Calu3 (cell line): ENCODE measurements at places on chromosomes 16 and 17.

- DNase-seq = peak; percentile 36
These were observed 35.1 kb downstream of the MFSD11 start for GRCh38 chr17:76772842-76773525.

- DNase-seq = no peak
These were observed 26.5 kb upstream of the PPM1D start for GRCh38 chr17:60573236-60574051.

- DNase-seq = no peak
These were observed 148.3 kb downstream of the CDH8 start for GRCh38 chr16:61887903-61888302.

DNA sequence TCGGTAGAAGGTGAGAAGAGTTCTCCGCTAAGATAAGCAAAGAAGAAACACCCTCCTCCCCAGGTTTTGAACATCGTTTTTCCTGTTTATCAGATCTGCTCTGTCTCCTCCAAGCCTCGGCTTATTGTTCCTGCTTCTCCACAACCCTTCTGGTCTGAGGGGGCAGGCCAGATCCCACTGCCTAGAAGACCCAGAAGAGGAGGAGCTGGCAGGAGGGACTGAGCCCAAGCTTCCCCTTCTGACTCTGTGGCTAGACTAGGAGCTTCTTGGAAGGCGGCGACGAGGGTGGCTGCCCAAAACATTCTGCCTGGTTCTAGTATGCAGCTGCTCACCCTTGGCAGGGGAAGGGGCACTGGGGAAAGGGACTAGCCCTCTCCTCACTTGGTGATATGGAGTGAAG lies 5.2 kb upstream of the HOXB5 start:
- DNase-seq = no peak

DNA sequence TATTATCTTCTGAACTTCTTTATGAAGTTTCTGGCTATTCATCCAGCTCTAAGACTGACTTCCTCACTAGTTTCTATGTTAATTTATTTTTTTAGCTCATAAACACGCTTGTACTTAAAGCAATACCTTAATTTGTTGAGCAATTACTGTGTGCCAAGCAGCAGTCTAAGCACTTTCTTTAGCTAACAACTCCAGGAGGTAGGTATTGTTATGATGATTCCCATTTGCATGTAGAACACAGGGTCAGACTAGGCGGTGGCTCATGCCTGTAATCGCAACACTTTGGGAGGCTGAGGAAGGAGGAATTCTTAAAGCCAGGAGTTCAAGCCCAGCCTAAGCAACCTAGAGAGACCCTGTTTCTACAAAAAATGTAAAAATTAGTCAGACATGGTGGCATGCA lies 19.8 kb downstream of the DNAH3 start:
- no peak for DNase-seq

DNA sequence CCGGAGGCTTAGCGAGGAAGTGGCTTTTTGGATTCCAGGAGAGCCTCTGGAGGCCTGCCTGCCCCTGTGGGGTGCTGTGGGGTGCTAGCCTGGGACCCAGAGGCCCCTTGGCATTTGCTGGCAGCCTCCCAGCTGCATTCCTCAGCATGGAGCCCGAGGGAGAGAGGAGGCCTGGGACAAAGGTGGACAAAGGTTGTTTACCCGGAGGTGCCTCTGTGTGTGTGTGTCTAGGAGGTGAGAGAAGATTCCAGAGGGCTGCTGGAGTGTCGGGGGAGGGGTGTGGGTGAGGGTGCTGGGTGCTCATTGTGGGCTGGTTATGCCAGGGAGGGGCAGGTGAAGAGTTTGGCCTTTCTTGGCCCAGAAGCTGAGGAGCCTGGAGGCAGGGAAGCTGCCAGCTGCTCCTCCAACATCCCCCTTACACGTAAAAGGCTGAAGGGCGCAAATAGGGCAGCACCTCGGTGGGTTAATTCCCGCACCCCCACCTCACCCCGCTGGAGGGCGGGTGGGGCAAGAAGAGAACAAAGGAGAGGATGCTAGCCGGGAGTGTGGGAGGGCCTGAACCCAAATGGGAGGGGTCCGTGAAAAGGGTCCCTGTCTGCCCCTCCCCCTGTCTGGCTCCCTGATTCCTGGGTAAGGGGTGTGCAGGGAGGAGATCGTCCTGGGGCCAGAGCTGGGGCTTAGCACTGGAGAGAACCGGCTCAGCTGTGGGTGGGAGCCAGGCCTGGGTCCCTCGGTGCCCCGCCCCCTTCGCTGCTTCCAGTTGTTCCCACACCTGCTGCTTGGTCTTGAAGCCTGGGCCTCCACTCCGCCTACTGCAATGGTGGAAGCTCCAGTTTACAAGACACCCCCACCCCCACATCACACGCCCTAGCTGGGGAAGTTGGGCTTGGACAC lies 9.9 kb downstream of the HEXIM2 start:
- peak; percentile 89 for DNase-seq

GRCh38 chr16:58508671-58509251 lies 6.6 kb upstream of the SETD6 start:
- DNase-seq = no peak

DNA sequence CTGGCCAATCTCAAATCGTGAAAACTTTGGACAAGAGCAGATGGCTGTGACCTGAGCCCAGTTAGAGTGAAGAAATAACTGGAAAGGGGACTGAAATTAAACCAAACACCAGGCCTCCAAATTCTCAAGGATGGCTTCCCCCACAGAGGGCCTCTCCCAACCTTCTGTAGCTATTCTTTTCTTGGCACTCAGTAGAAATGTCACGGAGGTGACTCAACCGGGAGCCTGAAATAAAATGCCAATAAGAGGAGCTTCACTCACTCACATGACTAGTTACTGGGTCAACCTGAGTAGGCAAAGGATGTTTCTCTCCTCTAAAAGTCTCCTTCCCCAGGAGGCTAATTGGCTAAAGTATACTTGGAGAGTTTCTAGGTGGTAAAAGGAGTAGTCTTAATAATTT lies 230.7 kb downstream of the MAF start:
- no peak for DNase-seq

GRCh38 chr17:17796787-17797061 lies 40.1 kb downstream of the SREBF1 start:
- no peak for DNase-seq

DNA sequence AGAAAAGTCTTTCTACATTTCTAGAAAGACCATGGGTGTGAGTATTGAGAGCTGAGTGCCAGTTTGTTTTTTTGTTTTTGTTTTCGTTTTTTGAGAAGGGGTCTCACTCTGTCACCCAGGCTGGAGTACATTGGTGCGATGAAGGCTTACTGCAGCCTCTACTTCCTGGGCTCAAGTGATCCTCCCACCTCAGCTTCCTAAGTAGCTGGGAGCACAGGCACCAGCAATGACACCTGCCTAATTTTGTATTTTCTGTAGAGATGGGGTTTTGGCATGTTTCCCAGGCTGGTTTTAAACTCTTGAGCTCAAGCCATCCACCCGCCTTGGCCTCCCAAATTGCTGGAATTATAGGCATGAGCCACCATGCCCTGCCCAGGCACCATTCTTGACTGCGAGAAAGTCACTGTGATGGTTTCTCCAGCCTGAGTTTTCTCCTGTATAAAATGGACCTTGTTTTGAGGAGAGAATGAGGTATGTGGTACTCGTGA lies 673.8 kb downstream of the MAF start:
- DNase-seq = no peak

DNA sequence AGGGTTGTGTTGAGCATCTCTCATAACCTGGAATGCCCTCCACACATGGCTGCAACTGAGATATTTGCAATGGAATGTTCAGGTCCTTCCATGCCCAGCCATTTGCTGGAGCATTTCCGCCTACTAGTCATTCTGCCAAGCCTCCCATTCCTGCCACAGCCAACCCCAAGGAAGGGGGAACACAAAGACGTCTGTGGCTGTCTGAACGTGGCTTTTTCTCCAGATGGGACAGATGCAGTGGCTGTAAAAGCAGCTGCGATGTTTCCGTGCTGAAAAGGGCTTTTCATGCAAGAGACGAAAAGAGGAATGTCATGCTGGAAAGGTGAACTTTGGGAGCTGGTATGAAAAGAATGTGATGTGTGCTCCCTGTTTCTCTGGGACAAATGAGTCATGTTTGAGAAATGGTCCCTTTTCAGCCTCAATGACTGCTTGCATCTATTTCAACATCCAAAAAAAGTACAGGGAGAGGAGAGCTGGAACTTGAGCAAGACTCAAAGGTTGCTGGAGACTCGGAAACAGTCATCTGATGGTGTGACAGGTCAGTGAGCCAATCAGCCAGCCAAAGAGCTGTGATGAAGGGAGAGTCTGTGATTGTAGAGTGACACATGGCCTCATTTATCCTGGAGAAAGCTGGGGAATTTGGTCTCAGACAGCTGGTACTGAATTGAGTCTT lies 208.9 kb downstream of the SHISA9 start:
- no peak for DNase-seq

- no peak for DNase-seq
These were observed 215.6 kb downstream of the GRIN2A start for GRCh38 chr16:9966569-9967157.

DNA sequence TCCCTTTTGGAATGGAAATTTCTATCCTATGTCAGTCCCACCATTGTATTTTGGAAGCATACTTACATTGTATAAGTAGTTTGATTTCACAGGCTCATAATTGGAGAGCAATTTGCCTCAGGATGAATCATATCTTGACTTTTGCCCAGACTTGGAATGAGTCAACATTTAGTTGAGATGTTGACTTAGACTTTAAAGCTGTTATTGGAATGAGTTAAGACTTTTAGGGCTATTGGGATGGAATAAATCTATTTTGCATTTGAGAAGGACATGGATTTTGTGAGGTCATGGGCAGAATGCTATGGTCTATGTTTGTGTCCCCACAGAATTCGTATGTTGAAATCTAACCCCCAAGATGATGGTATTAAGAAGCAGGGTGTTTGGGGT lies 12.2 kb upstream of the ZNF594 start:
- no peak for DNase-seq

DNA sequence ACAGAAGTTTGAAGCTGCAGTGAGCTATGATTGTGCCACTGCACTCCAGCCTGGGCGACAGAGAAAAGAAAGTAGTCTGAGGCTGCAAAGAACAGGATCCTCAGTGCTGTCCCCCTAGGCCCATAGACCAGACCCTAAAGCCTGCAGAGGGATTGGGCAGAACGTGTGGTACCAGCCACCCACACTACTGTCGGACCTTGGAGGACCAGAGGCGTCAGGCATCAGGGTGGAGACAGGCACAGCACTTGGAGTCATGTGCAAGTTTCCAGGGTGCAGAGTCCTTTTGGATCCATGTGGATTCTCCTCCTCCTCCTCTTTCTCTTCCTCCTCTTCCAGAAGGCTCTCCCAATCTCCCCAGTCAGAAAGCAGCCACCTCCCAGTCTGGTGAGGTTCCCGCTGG lies 2.2 kb downstream of the SDR42E2 start:
- no peak for DNase-seq

DNA sequence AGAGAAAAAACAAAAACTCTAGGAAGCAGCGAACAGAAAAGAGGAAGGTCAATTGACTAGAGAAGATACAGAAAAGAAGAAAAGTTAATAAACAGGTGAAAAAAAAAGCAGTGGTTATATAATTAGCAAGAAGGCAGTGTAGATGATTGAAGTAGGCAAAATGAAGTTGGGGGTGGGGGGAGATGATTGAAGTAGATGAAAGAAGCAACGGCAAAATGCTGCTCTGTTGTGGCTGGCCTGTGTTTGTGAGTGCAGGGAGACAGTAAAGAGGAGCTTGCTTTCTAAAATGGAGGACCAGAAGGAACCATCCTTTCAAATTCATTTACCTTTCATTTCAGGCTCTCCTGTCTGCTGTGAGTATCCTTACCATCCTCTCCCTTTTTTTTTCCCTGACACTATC lies 3.6 kb downstream of the EVI2B start:
- DNase-seq = no peak

GRCh38 chr16:79132701-79133100 lies 467.8 kb downstream of the MAF start:
- no peak for DNase-seq

DNA sequence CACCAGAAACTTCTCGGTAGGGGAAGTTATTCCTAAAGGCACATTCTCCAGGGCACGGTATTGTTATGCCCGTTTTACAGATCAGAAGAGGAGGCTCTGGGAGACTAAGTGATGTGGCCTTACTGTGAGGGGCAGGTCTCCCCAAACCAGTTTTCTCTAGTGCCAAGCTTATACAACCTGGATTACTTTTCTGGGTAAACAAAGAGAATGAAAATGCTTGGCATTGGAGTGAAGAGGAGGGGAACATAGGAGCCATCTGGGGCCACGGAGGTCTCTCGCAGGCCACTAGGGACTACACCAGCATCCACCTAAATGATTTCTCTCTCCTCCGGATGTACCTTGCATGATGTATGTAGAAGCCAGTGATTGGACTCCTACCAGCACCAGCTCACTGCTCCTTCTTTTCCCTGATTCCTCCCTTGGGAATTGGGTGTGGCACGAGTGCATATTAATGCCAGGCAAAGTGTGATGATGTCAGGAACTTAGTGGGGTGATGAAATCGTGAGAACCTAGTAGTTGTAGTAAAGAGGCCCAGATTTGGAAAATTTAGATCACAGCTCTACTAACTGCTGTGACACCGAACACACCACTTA lies 674 bp downstream of the TOM1L1 start:
- DNase-seq = peak; percentile 2

- DNase-seq = no peak
These were observed 996 bp upstream of the KCNJ12 start for GRCh38 chr17:21375162-21375560.

DNA sequence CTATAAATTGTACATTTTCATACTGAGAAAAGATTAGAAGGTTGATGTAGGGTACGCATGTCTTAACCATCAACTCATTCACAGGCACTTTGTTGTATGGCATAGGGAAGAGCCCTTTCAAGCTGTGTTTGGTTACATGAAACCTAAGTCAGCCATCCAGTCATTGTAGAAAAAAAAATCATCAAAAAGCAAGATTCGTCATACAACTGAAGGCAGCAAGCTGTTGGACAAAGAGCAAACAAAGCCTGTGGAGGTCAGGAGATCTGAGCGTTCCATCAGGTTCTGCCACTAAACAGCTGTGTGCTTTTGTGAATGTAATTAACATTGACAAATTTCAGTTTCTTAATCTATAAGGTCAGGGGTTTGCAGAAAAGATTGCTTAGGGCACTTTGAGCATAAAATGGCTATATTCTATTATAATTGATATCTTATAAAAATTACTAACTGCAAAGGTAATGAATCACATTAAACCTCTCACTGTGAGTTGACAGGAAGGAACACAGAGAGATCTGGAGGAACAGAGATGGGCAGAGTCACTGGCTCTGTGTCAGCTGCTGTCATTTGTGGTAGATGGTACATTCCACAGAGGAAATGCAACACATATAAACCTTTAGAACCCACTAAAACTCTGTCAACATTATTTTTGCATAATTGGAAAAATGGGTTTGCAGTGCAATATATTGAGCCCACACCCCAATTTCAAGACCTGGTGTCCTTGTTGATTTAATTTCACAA lies 66.3 kb upstream of the MYOCD start:
- DNase-seq = no peak

DNA sequence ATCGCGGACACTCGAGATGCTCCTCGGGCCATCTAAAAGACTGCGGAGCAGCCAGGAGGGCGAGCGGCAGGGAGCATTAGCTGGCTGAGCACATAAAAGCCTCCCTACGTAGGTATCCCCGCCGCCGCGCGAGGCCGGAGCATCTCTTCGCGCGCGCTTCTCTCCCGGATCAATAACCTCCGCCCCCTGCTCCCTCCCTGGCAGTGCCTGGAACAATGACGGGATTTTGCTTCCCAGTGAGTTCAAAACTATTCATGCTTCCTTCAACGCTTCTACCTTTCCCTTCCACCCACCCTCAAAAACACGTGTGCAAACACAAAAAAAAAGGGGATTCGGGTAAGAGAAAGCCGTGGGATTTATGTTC lies 984 bp downstream of the CENPV start:
- DNase-seq = peak; percentile 56

GRCh38 chr17:34763728-34764665 lies 184.6 kb downstream of the TMEM132E start:
- no peak for DNase-seq

- no peak for DNase-seq
These were observed 11.9 kb downstream of the KIF19 start for GRCh38 chr17:74337834-74338500.
